CD4-positive, alpha-beta T cell treated with Interleukin-21 for 1 hour (primary cell): ENCODE measurements at places on chromosomes 11 and 22.

GRCh38 chr11:104015649-104016415, 20.6 kb upstream of the DDI1 start:
- no peak for DNase-seq

- no peak for DNase-seq
Observed at GRCh38 chr11:131275580-131275979, 94.8 kb upstream of the NTM start.

DNA sequence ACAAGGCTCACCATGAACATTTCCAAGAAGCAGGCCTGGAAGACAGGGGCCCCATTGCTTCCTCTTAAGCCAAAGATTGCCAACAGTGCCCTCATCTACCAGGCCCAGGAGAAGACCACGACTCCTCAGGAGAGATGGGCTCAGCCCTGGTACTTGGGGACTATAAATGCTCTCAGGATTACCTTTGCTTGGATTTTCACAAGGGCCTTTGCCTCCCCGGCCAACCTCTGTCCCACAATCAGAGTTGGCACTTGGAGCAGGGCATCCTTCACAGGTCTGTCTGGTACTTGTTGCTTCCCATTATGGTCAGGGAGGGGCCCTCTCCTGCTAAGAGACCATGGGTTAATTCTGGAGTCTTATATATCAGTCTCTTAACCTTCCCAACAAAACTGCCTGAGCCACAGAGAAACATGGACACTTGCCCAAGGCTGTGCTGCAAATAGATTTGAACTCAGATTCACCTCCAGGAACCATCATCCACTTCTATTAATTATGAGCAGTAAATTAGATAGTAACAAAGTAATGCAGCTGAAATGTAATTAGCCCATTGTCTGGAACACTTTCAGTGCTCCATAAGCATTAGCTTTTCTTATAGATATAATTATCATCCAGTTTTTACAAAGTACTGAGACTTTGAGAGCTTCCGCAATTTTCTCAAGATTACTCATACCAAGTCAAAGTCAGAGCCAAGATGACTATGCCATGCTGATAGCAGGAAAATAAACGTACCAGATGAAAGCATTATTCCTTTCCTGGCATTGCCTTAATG, 33.5 kb downstream of the POU2AF3 start:
- no peak for DNase-seq

DNA sequence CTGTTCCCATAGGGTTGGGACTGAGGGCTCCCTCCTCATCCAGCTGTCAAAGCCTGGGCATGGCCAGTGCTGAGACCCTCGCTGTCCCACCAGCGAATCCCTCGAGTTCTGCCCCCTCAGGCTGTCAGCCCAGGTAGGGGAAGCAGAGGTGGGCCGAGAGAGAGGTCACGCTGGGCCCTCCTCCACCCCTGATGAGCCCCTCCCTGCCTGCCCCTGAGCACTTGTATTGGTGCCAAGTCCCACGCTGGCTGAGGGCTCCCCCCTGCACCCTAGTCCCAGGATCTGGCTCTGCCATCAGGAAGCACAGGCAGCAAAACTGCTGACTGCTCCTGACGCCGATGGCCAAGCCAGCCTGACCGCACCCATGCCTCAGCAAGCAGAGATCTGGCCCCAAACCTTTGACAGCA, 3.3 kb downstream of the PRR33 start:
- DNase-seq: no peak

GRCh38 chr22:26564672-26565071, 25.3 kb downstream of the TPST2 start:
- no peak for DNase-seq

DNA sequence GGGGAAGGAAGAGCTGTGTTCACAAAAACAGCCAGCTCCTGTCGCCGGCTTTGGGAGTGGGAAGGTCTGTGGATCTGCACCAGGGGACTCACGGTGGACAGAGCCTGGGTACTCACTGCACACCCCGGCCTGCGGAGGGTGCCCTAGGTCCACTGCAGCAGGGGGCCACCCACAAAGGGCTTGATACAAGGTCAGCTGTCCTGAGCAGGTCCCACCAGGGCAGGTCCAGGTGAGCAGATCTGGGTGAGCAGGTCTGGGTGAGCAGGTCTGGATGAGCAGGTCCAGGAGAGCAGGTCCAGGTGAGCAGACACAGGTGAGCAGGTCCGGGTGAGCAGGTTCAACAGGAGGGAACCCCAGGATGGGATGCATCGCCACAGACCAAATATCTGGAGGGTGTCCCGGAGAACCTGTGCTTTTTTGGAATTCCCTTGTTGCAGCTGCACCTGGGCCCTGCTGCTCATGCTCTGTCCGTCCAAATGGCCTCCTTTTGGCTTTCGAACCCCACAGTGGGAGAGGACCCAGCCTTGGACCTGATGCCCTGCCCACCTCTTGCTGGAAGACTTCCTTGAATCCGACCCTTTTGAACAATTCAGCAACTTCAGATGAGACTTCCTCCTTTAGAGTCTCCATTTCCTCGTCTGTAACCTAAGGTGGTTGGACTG, 485.3 kb downstream of the TBC1D22A start:
- no peak for DNase-seq

DNA sequence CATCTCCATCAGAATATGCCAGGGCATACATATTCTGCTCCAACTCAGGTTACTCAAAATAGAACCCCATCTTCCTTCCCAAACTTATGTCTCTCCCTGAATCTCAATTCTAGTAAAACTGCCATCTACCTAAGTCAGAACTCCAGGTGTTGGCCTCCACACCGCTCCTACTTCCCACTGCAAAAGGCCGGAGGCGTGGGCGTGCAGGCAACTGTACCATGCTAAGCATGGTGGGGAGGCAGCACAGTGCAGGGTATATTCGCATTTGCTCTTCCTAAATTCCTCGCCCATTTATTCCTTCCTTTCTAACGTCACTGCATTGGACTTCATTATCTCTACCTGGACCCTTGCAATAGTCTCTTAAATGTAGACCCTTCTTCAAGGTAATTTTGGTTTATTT, 97.8 kb downstream of the MICAL3 start:
- no peak for DNase-seq

DNA sequence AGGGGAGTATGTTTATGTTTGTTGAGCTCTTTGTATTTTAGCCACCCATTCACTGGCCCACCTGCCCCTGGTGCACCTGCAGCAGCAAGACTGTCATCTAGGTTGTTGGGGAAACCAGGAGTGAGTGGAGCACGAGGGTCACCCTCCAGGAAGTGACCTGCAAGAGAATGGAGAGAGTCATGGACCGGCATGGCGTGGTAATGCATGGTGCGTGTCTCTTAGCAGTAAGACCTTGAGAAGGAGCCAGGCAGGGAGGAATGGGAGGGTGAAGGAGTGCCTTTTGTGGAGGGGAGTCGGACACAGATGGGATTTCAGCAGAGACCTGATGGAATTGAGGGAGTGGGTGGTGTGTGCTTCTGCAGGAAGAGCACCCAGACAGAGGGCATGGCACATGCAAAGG, 37.9 kb downstream of the KCNQ1 start:
- no peak for DNase-seq
